ENCODE measurements at places on chromosomes 4 and X.
A peak's percentile ranks its signal among the peaks of the same experiment; 100 is the strongest.

DNA sequence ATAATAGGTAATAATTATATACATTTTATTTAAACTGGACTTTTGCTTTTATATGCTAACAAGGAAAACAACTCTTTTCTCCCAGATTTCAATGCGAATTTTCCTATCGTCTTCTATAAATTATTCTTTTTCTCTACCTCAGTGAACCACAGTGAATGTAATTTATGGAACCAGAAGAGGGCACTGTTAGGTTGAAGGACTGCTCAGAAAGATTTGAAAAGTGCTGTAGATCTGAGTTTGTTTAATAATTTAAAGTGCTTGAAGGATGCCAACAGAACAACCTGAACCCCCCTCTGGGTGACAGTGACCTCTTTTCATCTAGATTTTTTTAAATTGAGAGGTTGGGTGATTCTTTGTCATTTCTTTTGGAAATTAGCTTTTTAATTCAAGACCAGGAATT, 54.9 kb downstream of the PHOX2B start:
- peak; percentile 52 for DNase-seq

DNA sequence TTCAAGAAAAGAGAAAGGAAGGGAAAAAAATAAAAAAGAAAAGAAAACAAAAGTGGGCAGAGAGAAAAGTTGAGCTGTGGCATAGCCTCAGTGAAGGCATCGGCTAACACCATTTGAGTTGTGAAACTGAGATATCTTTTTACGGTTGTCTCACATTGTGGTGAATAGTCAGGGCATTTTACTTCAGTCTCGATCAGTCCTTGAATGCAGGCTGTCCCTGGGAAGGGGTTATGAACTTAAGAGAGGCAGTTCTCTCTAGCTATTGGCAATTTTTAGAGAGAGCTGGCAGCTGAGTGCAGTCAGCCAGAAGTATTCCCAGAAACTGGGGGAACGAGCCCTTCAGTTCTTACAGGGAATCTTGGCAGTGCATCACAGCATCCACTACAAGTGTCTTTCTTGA, 93.5 kb upstream of the SLC6A14 start:
- DNase-seq: no peak

GRCh38 chrX:41808047-41808446, 84.1 kb downstream of the GPR82 start:
- DNase-seq: no peak

GRCh38 chr4:39365830-39366771, at the start of gene RFC1:
TSS of gene RFC1 (minus strand) at chr4:39366362. CDS start at chr4:39366241, 121 bp downstream.
- peak; percentile 87 for DNase-seq

- no peak for DNase-seq
Observed at GRCh38 chr4:61202638-61203435, 2.7 kb downstream of the ADGRL3 start.

DNA sequence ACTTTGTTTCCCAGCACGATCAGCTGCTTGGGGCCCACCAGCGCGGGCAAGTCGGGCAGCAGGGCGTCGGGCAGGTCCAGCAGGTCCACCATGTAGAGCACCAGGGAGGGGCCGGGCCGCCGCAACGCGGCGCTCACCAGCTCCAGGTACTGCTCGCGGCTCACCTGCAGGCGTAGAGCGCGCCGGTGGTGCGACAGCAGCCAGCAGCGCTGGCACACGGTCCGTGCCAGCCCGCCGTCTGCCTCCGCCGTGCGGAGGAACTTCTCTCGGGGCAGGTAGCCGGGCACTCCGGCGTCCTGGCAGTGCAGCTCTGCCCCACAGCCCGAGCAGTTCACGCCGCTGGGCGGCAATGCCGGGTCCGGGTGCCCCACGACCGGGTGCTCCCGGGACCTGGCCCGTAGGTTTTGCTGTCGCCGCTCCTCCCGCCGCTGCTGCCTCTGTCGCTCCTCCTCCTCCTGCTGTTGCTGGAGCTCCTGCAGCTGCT, 527 bp downstream of the NOA1 start:
- DNase-seq: no peak

DNA sequence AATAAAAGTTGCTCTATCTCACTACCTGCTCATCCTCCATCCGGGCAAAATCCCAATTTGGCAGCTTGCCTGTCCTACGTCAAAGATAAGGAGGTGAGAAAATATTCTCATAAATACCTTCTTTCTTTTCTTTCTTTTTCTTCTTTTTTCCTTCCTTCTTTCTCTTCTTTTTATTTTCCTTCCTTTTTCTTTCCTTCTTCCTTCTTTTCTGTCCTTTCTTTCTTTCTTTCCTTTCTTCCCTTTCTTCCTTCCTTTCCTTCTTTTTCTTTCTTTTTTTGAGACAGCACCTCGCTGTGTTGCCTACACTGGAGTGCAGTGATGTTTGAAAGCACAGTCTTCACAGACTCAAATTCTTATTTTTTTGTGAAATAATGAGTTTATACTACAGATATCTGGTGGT, 38.6 kb upstream of the NKAP start:
- DNase-seq: no peak

DNA sequence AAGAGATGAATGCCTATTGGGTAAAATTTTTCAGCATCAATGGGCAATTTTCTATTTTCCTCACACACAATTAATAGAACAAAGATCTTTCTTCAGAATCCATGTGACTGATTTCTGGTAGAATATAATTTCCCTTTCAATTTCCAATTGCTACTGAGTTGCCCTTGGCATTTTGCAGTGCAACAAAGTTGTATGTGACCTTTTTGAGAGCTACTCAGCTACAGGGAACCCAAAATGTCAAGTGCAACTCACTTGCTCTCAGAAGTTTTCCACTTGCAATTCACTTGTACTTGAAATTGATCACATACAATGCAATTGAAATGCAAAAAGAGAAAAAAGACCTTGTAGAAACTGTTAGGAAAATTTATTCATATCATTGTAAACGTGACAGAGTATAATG, 245.5 kb downstream of the BANK1 start:
- no peak for DNase-seq

- DNase-seq: no peak
Observed at GRCh38 chr4:16292585-16292984, 66.3 kb upstream of the TAPT1 start.

- DNase-seq: no peak
Observed at GRCh38 chrX:86039625-86040568, 7.5 kb downstream of the CHM start.

GRCh38 chr4:89745708-89746107, 91.3 kb downstream of the SNCA start:
- DNase-seq: no peak

DNA sequence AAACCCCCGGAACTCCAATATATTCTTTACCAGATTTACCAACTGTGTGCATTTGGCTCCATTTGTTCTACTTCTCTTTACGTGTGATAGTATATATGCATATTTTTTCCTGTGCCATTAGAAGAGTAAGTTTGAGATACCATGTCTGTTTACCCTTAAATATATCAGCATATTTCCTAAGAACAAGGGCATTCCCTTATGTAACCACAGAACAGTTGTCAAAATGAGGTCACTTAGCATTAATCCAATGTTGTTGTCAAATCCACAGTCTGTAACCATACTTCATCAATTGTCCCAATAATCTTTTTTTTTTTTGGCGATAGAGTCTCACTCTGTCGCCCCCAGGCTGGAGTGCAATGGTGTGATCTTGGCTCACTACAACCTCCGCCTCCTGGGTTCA, 55.2 kb downstream of the TBC1D14 start:
- no peak for DNase-seq

DNA sequence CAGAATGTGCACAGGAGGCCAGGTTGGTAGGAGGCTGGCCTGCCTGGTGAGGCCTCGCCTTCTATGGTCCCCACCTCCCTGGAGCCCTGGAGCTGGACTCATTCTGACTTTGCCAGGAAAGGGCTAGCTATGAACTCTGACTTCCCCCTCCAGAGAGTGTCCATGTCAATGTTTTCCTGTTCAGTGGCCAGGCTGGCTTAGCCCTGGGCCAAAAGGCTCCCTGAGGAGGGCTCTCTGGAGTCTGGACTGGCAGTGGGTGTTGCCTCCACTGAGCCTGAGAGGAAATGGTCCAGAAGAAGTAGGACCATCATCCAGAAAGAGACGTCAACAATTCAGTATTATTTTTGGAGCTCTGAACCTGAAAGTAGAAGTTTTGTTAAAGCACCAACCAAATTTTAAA, 178.7 kb downstream of the CHIC2 start:
- no peak for DNase-seq

- DNase-seq: no peak
Observed at GRCh38 chr4:22487328-22487727, 28.5 kb downstream of the ADGRA3 start.
